Neural progenitor cell (in vitro differentiated cells): ENCODE measurements at places on chromosomes 11 and 22.

GRCh38 chr11:101010899-101011298, 118.7 kb downstream of the PGR start:
- no peaks in the 10 kb centered on the region for H3K4me1 ChIP-seq
- H3K36me3 ChIP-seq = no peaks in the 10 kb centered on the region
- no peaks in the 10 kb centered on the region for H3K27me3 ChIP-seq
- DNase-seq = peak; percentile 24

GRCh38 chr22:48703265-48703941, 1124.3 kb downstream of the BRD1 start:
- H3K27ac ChIP-seq = no peak overlapping the region
- DNase-seq = no peak
- H3K4me1 ChIP-seq = peaks cover 32% of the 10 kb centered on the region
- no peak overlapping the region for H3K4me3 ChIP-seq

- H3K4me3 ChIP-seq = peak overlapping the region; percentile 42
- no peaks in the 10 kb centered on the region for H3K27me3 ChIP-seq
- no peak for DNase-seq
- H3K36me3 ChIP-seq = no peaks in the 10 kb centered on the region
- H3K27ac ChIP-seq = no peak overlapping the region
- peaks cover 4% of the 10 kb centered on the region for H3K4me1 ChIP-seq
Measured at GRCh38 chr11:126304457-126305075, 706 bp downstream of the DCPS start.

DNA sequence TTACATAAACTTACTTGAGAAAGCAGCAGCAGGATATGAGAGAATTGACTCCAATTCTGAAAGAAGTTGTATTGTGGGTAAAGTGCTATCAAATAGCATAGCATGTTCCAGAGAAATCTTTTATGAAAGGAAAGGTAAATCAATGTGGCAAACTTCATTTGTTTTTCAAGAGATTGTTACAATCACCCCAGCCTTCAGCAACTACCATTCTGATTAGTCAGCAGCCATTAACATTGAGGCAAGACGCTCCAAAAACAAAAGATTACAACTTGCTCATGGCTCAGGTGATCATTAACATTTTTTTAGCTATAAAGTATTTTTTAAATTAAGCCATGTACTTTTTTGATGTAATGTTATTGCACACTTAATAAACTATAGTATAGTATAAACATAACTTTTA, 357.2 kb downstream of the TMEM135 start:
- H3K27ac ChIP-seq = no peak overlapping the region
- DNase-seq = no peak
- no peaks in the 10 kb centered on the region for H3K4me1 ChIP-seq
- no peaks in the 10 kb centered on the region for H3K36me3 ChIP-seq
- no peak overlapping the region for H3K4me3 ChIP-seq

DNA sequence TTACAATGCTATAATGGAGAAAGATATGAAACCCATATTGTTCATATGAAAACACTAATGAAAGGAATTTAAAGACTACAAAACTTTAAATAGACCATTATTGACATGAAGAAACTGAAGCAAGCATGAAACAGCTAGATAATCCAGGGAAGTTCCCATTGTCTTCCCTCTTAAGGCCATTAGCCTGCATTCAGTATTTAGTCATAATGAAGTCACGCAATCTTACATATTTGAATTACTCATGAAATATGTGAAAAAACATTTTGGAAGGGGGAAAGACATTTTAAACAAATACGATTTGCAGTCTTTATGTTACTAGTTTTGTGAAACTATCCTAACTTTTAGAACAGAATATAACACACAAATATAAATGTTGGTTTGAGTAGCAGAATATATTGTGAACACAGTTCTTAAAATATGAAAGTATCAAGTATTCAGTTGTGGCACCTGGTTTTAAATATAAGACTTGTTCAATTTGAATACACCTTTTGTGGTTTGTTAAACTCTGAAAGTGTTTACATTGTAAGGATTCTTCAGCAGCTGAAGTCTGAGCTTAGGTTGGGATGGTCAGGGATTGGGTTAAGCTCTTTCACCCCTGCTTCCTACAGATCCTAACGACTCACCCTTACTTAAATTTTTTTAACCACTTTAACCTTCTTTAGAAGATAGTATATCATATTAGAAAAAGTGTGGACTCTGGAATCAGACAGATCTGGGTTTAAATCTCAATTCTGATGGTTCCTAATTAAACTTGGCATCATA, 500.3 kb upstream of the TENM4 start:
- H3K4me3 ChIP-seq = no peak overlapping the region
- H3K27me3 ChIP-seq = no peaks in the 10 kb centered on the region
- no peak for DNase-seq
- H3K4me1 ChIP-seq = no peaks in the 10 kb centered on the region
- H3K36me3 ChIP-seq = no peaks in the 10 kb centered on the region
- H3K27ac ChIP-seq = no peak overlapping the region
